Mammary epithelial cell (primary cell): ENCODE measurements at places on chromosomes 1 and 21. TPM values are rescaled to one million over a fixed set of nuclear protein-coding genes. Genes with fewer than 3 reads are reported as not detected.

The C1QA gene
- not detected for polyA plus RNA-seq

The CENPF gene
- polyA plus RNA-seq, result 12.0 TPM

The UBL4B gene
- not detected for polyA plus RNA-seq

The MFN2 gene
- polyA plus RNA-seq, result 91.6 TPM

The RASSF5 gene
- polyA plus RNA-seq, result 1.8 TPM

The SLC22A15 gene
- 6.4 TPM for polyA plus RNA-seq

The TMEM240 gene
- 0.36 TPM for polyA plus RNA-seq

The PLA2G2C gene
- not detected for polyA plus RNA-seq

The EDARADD gene
- polyA plus RNA-seq, result 8.4 TPM

The CFHR2 gene
- not detected for polyA plus RNA-seq

The VPS13D gene
- polyA plus RNA-seq, result 15.2 TPM

The NUDT4B gene
- 15.7 TPM for polyA plus RNA-seq

The SLC1A7 gene
- polyA plus RNA-seq, result not detected

The HSPA6 gene
- polyA plus RNA-seq, result 0.79 TPM

The MTARC2 gene
- 2.1 TPM for polyA plus RNA-seq

The PRRX1 gene
- polyA plus RNA-seq, result 0.18 TPM

The SLC50A1 gene
- polyA plus RNA-seq, result 54.8 TPM

The AMPD1 gene
- not detected for polyA plus RNA-seq

The VCAM1 gene
- not detected for polyA plus RNA-seq
